ENCODE measurements at places on chromosomes 3 and 15.

DNA sequence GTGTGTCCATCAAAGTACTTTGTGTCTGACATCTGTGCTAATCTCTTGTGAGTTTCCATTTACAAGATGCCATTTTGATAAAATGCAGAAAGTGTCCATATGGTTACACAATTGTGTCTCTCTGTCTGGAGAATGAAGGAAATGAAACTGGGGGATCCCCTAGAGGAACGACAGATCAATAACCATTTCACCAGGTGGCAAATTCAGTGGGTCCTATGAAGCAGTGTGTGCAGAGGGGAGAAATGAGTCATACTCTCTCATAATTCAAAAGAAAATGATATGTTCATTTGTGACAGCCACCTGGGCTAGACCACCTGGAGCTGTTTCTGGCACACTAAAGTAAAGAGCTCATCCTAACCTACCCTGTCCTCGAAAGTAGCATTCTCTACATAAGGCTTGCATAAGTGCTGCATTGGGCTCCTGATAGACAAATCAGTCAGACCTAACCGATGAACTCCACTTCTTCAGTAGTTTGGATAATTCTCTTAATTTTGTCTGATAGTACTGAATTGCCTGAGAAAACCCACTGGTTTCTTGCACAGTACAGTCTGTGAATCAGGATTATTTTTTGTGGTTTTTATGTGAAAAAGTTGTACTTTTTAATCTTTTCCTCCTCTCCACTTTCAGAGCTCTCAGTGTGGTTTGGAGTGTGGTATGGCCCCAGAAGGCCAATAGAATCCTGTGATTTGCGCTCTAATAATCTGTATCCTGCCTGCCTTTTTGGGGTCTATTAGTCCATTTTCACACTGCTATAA, 10.3 kb upstream of the CD47 start:
- no peak for DNase-seq

GRCh38 chr15:71198846-71199245, 83.6 kb downstream of the THSD4 start:
- DNase-seq = no peak

- DNase-seq = no peak
These were observed 51.1 kb downstream of the POMGNT2 start for GRCh38 chr3:43054754-43055153.

DNA sequence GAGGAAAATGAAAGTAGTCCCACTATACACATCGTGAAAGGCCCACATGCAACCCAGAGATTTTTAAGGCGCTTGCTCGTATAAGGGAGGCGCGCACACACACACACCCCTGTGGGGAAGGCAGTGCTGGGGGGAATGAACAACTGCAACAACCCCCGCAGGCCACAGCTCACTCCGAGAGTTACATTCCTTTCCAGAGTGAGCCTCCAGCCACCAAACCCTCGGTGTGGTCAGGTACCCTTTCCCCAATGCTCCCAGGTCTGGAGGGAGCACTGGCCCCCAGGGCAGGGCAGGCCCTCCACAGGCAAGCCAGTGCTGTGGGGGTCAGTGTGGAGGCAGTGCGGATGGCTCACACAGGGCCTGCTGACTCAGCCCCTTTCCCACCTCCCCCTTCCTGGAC, 115.6 kb downstream of the OCA2 start:
- DNase-seq = no peak

DNA sequence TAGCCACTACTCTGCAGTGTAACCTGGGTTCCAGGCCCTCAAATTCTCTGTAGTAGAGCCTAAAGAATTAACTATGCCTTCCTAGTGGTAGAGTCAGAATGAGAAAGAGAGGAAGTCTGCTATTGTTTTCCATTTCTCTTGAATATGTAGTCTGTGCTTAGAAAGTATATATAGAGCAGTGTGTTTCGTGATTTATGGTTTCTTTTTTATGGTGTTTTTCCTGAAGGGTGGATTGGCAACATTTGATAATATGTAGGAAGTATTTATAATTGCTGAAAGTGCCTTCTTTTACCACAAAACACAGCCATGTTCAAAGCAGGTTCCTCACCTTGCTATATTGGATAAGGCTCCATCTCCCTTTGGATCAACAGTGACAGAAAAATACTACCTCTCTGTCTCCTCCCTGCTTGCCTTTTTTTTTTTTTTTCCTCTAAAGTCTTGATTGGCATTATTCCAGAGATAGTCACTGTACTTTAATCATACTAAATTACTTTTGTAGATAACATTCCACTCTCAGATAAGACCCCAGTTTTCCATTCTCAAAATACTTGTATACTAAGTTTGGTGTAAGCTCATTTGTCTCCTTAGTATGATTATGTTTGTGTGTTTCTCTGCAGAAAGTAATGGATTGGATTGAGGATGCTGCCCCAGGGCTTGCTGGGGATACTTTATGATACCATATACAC, 47.8 kb downstream of the IQGAP1 start:
- no peak for DNase-seq

All from stimulated activated CD4-positive, alpha-beta T cell treated with anti-CD3 and anti-CD28 coated beads, Interleukin-4, amount 100 ng/mL, for 4 hours (primary cell).